ENCODE measurements at places on chromosomes 2 and 18. TPM values are rescaled to one million over a fixed set of nuclear protein-coding genes. Genes with fewer than 3 reads are reported as not detected.

CENPA gene
- total RNA-seq: 10.2 TPM

SERPINB3 gene
- total RNA-seq: 879 TPM

C2orf81 gene
- total RNA-seq: 0.56 TPM

GALNT3 gene
- total RNA-seq: 40.0 TPM

SLC40A1 gene
- total RNA-seq: 11.8 TPM

SF3B6 gene
- total RNA-seq: 85.7 TPM

LIMS3 gene
- not detected for total RNA-seq

Data from esophagus mucosa (tissue), 1 donor.